GM12891 (cell line): ENCODE measurements at places on chromosomes 12 and 14.

GRCh38 chr12:4278329-4279197 is 5.0 kb downstream of the CCND2 start:
- DNase-seq = no peak

- DNase-seq = no peak
These were observed 354.5 kb upstream of the FOXG1 start for GRCh38 chr14:28412077-28412476.

DNA sequence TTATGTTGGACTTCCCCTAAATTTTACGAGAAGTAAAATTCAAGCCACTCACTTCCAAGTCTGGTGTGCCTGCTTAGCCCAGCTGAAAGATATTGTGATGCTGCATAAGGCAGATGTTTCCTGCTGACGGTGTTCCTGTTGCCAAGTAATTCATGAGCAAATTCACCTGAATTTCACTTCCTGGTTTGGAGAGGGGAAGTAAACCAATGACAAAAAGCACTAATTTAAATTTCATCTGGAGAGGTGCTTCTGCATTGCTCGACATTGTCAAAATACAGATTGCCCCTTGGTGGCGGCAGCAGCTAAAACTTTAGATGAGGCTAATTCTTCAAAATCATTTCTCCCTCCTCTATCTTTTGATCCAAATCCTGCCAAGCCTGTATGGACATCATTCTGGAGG is 281.1 kb downstream of the AACS start:
- DNase-seq = no peak

DNA sequence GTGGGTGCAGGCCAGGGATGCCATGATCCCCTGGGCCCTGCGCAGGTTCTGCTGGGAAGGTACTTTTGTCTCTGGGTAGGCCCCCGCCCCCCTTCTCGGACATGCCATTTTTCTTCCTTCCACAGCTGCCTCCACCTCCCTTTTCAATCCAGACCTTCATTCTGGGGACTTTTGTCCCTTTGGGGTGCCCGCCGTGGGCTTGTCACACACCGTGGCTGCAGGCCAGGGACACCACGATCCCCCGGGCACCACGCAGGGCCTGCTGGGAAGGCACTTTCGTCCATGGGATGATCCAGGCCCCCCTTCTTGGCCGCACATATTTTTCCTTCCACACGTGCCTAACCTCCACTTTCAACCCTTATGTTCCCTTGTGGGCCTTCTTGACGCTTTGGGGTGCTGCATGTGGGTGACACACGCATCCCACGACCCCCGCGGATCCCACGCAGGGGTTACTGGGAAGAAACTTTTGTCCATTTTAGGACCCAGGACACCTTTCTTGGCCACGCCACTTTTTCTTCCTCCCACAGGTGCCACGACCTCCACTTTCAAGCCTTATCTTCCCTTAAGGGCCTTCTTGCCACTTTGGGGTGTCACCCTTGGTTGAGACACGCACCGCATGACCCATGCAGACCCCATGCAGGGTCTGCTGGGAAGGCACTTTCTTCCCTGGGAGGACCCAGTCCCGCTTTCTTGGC is 272.5 kb downstream of the ALG10 start:
- no peak for DNase-seq

DNA sequence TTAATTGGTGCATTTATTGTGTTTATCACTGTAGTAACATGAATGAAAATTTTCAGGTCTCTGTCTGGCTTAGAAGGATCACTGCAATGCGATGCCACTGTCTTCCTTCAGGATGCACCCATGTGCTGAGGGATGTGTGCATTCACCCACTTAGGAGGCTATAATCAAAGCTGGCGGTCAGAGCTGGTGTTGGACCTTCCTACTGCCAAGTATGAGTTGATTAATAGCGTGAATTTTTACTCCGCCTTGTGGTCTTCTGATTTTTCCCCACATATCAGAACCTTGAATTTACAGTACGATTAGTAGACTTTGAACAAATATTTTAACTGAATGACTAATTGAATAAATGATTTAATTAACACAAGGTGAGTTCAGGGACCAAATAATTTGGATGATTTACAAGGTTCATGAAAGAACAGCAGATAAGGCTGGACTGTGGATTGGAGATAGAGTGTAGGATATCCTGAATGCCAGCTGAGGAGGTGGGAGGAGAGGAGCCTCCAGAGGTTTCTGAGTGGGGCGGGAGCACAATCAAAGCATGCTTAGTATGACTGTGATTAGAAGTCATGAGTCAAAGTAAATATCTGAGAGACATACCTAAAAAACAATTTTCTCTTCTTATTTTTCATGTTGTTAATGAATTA is 50.1 kb downstream of the RERG start:
- no peak for DNase-seq

DNA sequence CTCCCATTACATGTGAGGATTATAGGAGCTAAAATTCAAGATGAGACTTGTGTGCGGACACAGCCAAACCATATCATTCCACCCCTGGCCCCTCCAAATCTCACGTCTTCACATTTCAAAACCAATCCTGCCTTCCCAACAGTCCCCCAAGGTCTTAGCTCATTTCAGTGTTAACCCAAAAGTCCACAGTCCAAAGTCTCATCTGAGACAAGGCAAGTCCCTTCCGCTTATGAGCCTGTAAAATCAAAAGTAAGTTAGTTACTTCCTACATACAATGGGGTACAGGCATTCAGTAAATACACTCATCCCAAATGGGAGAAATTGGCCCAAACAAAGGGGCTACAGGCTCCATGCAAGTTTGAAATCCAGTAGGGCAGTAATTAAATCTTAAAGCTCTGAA is 76.1 kb downstream of the CRADD start:
- DNase-seq = no peak

DNA sequence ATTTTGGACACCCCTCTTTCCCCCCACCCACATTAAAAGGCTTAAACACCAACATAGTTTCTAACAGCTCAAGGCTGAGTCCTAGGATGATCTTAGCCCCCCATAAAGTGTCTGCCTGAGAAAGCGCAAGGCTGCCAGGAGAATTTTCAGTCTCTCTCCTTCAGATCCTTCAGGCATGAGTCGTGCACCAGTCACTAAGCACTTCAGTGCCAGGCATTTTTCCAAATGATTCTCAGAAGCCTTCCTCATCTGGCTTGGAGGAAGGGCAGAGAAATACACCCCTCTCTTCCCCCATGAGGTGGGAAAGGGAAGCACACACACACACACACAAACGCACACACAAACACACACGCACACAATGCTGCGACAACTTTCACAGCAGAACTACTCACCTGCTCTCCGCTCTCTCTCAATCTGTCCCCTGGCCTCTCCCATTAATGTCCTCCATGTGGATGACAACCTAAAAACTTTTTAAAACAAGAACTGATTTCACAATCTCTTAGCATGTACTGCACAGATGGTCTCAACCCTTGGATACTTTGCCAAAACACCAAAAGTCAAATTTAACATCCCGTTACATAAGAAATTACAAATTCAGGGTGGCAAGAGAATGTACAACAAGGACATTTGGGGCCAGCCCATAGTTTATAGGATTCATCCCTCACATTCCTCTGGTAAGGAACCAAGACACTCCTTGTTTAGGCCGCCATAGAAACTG is 49.8 kb downstream of the CKAP4 start:
- no peak for DNase-seq

- DNase-seq = no peak
These were observed 218.3 kb upstream of the CPNE8 start for GRCh38 chr12:39123580-39124253.
